ENCODE measurements at places on chromosomes 6 and 20.

- no peak for DNase-seq
These were observed 469.7 kb downstream of the CDKAL1 start for GRCh38 chr6:21003780-21004541.

- no peak for DNase-seq
These were observed 50.5 kb downstream of the CRYBG1 start for GRCh38 chr6:106411056-106411455.

DNA sequence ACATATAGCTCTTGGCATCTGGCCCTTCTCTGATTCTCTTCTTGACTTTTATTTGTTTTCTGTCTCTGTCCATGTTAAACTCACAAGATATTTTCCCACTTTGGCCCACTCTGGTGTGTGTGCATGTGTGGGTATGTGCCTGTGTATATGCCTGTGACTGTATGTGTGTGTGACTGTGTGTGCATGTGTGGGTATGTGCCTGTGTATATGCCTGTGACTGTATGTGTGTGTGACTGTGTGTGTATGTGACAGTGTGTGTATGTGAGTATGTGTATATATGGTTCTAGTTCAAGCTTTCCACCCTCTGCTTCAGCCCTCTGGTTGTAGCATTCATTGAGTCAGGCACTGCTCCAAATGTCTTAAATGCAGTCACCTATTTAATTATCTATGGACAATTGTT lies 88.6 kb upstream of the GGTLC1 start:
- DNase-seq: no peak

- DNase-seq: no peak
These were observed 58.3 kb upstream of the TSHZ2 start for GRCh38 chr20:52913650-52914387.

Data from stimulated activated CD8-positive, alpha-beta memory T cell treated with anti-CD3 and anti-CD28 coated beads, Interleukin-15, amount 100 ng/mL, for 48 hours (primary cell).